ENCODE measurements at places on chromosomes 3 and 15.

DNA sequence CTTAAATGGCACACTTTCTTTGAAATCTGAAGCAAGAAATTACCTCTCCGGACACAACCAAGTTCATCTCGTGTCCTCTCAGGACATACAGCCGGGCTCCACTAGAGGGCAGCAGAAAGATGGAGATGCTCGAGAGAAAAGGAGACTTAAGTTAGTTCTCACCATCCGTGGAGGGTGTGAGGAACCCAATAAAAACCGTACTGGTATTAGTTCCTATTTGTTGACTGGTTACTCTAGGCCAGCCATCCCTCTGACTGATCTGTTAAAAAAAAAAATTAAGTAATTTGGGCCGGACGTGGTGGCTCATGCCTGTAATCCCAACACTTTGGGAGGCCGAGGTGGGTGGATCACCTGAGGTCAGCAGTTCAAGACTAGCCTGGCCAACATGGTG, 7.9 kb upstream of the CYP11A1 start:
- no peak overlapping the region for H3K27ac ChIP-seq
- DNase-seq, result peak; percentile 89
- H3K36me3 ChIP-seq, result no peaks in the 10 kb centered on the region

DNA sequence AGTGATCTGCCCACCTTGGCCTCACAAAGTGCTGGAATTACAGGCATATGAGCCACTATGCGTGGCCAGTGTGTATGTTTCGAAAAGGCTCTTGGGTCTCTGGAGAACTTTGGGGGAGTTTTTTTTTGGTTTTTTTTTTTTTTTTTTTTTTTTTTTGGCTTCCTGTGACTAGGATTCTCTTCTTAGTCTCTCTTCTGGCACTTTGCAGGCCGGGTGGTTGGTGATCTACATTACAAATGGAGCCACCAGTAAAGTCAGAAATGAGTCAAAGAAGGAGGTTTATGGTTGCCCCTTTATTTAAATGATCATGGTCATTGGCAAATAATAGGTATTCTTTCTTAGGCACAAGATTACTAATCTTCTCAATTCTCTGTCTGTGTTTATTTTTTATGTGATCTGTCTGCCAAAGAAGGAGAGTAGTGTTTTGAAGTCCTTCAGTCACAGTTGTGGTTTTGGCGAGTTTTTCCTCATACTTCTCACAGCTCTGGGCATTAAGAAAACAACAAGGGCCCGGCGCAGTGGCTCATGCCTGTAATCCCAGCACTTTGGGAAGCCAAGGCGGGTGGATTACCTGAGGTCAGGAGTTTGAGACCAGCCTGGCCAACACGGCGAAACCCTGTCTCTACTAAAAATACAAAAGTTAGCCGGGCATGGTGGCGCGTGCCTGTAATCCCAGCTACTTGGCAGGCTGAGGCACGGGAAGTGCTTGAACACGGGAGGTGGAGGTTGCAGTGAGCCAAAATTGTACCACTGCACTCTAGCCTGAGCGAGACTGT, 38.3 kb downstream of the PDE8A start:
- no peak for DNase-seq
- H3K4me3 ChIP-seq, result no peak overlapping the region

DNA sequence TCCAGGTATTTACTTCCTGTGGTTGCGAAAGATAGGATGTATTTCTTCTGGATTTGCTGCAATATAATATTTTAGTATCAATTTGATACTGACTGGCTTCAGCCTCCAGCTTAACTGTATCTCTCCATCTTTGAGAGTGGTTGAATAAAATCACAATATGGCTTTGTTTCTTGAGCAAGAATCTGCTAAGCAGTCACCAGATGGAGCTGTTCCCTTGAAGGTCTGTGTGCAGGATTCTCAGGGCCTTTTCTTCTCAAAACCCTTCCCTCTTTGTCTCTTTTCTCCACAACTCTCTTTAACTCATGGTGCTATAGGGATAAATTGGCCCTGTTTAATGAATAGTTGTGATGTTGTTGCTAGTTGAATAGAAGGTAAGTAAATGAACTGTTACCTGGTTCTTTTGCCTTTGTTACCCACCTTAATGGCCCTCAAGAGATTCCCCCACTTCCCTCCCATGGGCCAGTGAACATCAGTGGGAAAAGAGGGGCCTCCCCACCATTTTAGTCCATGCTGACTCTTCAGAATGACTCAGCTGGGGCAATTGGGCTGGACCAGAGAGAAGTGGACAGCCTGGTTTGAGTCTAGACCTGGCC, 34.8 kb upstream of the RAB6B start:
- no peaks in the 10 kb centered on the region for H3K36me3 ChIP-seq
- peaks cover 12% of the 10 kb centered on the region for H3K4me1 ChIP-seq
- no peak overlapping the region for H3K4me3 ChIP-seq
- DNase-seq, result peak; percentile 12
- H3K27ac ChIP-seq, result no peak overlapping the region

GRCh38 chr15:53618461-53618860, 141.0 kb downstream of the WDR72 start:
- H3K36me3 ChIP-seq, result no peaks in the 10 kb centered on the region
- no peak for DNase-seq
- no peaks in the 10 kb centered on the region for H3K27me3 ChIP-seq
- no peaks in the 10 kb centered on the region for H3K4me1 ChIP-seq
- no peak overlapping the region for H3K27ac ChIP-seq

DNA sequence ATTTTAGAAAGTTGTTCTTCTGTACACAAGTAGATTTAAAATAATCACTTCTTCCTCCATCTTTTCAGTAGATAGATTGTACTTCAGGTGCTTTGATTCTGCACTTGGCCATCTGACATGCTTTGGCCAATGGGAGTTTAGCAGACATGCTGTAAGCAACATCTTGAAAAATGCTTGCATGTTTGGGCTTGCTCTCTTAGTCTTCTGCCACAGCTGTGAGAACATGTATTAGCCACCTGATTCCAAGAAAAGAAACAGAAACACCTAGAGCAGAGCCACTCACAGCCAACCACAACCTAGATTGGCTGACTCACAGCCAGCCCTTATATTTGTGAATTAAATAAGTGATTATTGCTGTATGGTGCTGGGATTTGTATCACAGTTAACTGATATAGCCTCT, 70.2 kb upstream of the GADL1 start:
- no peak overlapping the region for H3K27ac ChIP-seq
- no peak overlapping the region for H3K4me3 ChIP-seq
- H3K4me1 ChIP-seq, result no peaks in the 10 kb centered on the region
- H3K36me3 ChIP-seq, result no peaks in the 10 kb centered on the region

- peaks cover 4% of the 10 kb centered on the region for H3K4me1 ChIP-seq
- no peak overlapping the region for H3K4me3 ChIP-seq
- DNase-seq, result no peak
- peaks cover 25% of the 10 kb centered on the region for H3K27me3 ChIP-seq
- H3K27ac ChIP-seq, result no peak overlapping the region
Observed at GRCh38 chr15:89433686-89434085, 62.7 kb downstream of the RHCG start.

DNA sequence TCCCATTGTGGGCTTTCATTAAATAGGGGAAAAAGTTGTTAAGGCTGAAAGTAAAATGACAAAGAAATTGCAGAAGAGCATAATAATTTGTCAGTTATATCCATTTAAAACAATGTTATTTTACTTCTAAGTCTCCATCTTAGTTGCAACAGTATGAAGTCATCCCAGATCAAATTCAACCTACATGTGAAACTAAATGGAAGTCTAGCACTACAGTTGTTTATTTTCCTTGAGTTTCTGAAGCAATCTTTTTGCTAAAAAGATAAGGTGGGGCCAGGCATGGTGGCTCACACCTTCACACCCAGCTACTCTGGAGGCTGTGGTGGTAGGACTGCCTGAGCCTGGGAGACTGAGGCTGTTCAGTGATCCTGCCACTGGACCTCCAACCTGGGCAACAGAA, 80.2 kb downstream of the DPH6 start:
- no peak overlapping the region for H3K4me3 ChIP-seq
- no peaks in the 10 kb centered on the region for H3K36me3 ChIP-seq
- no peak overlapping the region for H3K27ac ChIP-seq
- H3K4me1 ChIP-seq, result no peaks in the 10 kb centered on the region

GRCh38 chr15:63029676-63030075, 12.9 kb upstream of the TPM1 start:
- H3K36me3 ChIP-seq, result no peaks in the 10 kb centered on the region
- H3K4me1 ChIP-seq, result no peaks in the 10 kb centered on the region
- H3K4me3 ChIP-seq, result no peak overlapping the region
- no peak overlapping the region for H3K27ac ChIP-seq
- no peaks in the 10 kb centered on the region for H3K27me3 ChIP-seq

DNA sequence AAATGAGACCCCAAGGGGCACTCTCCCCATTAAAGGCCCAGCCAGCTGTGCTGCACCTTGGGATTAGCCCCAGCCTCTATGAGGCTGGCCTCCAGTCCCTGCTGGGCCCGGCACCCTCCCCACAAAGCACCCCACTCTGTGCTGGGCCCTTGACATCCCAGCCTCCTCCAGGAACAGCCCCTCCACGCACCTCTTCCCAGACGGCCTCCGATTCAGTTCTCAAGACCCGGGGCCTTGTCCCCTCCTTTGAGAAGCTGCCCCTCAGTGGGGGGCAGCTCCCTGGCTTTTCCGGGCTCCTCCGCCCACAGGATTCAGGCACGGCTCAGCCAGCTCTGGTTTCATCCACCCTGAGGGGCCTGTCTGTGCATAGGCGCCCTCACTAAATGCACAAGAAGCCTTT, 144.1 kb downstream of the LRRK1 start:
- H3K27me3 ChIP-seq, result no peaks in the 10 kb centered on the region
- no peak for DNase-seq
- no peaks in the 10 kb centered on the region for H3K4me1 ChIP-seq
- peak overlapping the region; percentile 28 for H3K27ac ChIP-seq
- no peak overlapping the region for H3K4me3 ChIP-seq
- peaks cover 50% of the 10 kb centered on the region for H3K36me3 ChIP-seq

GRCh38 chr15:92277776-92278175, 115.9 kb upstream of the ST8SIA2 start:
- no peak for DNase-seq
- no peaks in the 10 kb centered on the region for H3K4me1 ChIP-seq
- no peak overlapping the region for H3K27ac ChIP-seq
- no peak overlapping the region for H3K4me3 ChIP-seq
- H3K27me3 ChIP-seq, result no peaks in the 10 kb centered on the region
